HCEC 1CT (cell line): ENCODE measurements at places on chromosomes 13 and 19.

- no peak for DNase-seq
These were observed 677.3 kb upstream of the PCDH20 start for GRCh38 chr13:62092949-62093348.

DNA sequence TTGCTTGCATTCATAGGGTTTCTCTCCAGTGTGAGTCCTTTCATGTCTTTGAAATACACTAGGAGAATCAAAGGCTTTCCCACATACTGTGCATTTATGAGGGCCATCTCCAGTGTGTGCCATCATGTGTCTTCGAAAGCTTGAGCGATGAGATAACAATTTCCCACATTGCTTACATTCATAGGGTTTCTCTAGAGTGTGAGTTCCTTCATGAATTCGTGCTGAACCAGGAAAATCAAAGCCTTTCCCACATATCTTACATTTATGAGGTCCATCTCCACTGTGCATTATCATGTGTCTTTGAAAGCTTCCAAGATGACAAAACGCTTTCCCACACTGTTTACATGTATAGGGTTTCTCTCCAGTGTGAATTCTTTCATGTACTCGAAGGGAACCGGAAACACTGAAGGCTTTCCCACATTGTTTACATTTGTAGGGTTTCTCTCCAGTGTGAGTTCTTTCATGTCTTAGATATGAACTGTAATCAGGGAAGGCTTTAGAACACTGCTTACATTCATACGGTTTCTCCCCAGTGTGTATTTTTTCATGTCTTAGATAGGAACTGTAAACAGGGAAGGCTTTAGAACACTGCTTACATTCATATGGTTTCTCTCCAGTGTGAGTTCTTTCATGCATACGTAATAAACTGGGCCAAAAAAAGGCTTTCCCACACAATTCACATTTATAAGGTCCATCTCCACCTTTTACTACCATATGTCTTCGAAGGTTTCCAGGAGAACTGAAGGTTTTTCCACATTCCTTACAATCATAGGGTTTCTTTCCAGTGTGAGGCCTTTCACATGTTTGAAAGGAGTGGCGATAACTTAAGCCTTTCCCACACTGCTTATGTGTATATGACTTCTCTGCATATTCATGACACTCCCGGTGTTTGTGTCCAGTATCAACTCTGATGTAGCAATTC, 21.4 kb downstream of the ZNF44 start:
- no peak for DNase-seq

GRCh38 chr19:17114414-17114831, 38.8 kb downstream of the MYO9B start:
- no peak for DNase-seq

DNA sequence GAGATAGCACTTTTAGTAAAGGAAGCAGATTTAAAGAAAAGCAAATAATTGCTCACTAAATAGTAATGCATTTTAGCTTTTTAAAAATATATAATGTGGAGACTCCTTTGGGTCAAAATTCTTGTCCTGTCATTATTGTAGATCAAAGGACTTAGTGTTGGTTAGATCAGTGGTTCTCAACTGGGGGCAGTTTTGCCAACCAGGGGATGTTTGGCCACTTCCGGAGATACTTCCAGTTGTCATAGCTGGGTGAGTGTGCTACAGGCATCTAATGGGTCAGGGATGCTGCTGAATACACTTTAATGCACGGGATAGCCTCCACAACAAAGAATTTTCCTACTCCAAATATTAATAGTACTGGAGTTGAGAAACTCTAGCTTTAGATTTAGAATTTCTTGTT, 126.8 kb downstream of the LMO7 start:
- DNase-seq: no peak

GRCh38 chr19:30170495-30171137, 201.6 kb upstream of the ZNF536 start:
- DNase-seq: no peak

DNA sequence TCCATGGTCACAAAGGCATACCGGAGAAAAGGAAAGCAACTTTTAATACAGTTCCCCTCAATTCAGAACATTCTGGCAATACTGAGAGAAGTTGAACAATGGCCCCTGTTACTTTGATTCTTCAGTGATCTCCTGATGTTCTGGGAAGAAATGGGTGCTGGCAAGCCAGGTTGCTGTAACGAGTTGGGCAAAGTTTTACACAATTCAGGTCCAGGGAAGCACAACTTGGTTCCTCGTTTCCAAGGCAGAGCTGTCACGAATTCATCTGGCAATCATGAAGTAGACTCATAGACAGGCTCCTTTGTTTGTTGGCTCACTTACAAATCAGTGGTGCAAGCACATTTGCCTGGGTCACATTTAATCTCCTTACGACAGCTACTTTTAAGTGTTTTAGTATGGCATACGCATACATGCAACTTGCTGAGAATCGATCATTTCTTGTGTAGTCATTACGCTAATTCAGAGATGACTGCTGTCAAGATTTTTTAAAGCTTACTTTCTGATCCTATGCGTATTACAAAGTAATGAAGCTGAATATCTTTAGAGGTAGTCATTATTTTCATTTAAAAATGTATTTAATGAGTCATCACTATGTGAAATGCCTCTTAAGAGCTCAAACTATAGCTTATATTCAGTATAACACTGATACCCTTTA, 174.7 kb downstream of the GPC5 start:
- no peak for DNase-seq

- peak; percentile 21 for DNase-seq
These were observed 33.8 kb upstream of the GTF2F2 start for GRCh38 chr13:45086484-45086883.

DNA sequence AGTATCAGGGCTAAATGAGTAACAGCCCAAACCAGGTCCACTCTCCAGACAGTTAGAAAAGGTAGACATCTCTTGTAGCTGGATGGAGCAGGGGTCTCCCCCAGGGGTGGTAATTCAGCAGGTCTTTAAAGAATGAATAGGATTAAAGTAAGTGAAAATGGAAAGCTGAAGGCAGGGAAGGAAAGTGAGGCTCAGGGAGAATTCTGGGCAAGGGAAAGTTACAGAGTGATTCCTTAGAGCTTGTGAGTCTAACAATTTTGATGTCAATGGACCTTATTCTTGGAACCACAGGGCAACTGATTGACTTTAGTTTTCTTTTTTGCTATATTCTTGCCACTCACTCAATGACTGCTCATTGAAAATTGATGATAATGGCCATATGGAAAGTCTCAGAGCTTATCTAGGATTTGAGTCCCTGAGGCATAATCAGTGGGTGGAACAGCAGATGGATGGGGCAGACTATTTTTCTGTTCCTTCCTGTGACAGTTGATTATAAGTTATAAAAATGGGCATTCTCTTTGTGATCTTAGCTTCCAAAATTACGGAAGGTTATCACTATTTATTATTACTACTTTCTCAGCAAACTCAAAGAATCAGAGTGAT, 76.9 kb downstream of the LRCH1 start:
- DNase-seq: no peak

- DNase-seq: peak; percentile 24
These were observed 67.8 kb downstream of the SPACA7 start for GRCh38 chr13:112443995-112444311.

GRCh38 chr19:52140032-52140710, 433 bp upstream of the ZNF616 start:
- no peak for DNase-seq

GRCh38 chr13:32609428-32609827, 23.2 kb downstream of the PDS5B start:
- no peak for DNase-seq

DNA sequence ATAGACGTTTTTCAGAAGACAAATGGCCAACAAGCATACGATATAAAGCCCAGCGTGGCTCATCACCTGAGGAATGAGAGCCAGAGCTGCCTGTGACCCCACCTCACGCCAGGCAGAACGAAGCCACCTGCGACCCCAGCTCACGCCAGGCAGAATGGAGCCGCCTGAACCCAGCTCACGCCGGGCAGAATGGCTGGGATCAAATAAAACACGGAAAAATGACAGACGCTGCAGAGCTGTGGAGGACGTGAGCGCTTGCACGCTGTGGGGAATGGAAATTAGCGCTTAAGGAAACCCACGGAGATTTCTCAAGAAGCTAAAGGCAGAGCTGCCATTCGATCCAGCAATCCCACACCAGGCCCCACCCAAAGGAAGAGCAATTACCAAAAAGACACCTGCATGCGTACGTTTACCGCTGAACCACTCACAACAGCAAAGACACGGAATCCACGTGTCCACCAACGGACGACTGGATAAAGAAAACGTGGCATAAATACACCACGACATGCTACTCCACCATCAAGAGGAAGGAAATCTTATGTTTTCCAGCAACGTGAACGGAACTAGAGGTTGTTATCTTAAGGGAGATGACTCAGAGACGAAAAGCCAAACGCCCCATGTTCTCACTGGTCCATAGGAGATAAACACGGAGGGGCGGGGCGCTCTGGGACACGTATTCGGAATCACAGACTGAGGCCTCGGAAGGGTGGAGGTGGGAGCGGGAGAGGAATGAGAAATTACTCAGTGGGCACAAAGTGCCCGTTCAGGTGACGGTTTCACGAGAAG, 30.7 kb upstream of the C13orf46 start:
- no peak for DNase-seq

DNA sequence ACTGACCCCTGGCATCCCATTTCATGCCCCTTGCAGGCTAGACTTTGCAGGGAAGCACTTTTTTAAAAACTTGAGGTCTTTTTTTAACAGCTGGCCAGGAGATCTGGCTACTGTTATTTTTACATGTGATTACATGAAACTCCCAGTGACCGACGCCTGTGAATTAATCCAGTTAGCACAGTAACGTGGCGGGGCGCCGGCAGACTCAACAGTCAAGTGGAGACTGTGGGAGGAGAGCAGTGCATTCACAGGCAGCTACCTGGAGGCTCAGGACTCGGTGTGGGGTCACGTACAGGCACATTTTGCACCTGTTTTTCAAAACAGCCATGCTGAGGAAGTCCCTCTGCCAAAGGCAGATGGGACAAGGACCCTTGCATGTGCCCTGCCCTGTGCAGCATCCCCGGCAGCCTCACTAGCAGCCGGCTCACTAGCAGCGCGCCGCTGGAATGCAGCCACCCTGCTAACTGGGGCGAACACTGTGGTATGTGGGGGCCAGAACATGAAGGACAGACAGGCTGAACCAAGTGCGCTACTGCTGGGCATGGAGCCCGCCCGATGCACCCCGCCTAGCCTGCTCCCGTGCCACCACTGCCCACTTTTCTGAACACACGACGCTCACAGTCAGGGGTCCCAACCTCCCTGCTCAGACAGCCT, 18.7 kb downstream of the CAPS start:
- no peak for DNase-seq
